ENCODE measurements at places on chromosomes 6 and 20.

- no peak for DNase-seq
Measured at GRCh38 chr20:3925899-3926638, 36.9 kb downstream of the PANK2 start.

GRCh38 chr6:136846046-136846445 is 23.7 kb downstream of the PEX7 start:
- peak; percentile 31 for DNase-seq

GRCh38 chr20:47125508-47125757 is 230.8 kb downstream of the EYA2 start:
- peak; percentile 24 for DNase-seq

DNA sequence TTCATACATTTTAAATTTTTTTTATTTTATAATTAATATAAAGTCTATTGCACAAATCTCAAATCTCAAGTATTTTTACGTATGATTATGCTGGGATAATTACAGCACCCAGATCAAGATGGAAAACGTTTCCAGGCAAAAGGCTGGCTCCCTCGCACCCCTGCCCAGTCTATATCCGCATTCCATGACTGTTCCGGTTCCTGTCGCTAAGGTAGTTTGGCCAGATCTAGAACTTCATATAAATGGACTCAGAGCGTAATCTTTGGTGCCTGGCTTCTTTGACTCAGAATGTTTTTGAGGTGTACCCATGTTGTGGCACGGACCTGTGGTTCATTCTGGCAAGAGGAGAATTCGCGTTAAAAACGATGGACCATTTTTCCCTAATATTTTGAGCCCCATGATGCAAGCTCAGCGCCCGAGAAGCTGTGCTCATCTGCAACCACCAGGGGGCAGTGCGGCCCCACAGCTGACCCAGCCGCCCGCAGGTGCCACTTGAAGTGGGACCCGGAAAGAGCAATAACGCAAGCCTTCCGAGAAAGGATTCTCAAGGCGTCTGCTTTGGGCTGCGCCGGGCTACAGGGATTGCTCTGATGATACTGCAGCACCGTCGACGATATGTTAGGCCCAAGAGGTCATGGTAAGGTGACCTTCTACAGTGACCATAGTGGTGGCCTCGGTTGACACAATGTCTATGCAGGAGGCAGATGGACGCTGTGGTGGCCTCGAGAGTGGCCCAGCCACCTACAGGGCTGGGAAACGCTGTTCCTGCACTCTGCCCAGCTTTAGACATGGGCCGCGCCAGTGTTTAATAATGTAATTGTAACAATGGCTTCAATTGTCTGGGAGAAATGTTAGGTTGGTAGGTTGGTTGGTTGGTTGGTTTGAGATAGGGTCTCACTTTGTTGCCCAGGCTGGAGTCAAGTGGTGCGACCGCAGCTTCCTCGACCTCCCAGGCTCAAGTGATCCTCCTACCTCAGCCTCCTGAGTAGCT is 160.1 kb downstream of the ZMYND8 start:
- DNase-seq: no peak

- no peak for DNase-seq
Measured at GRCh38 chr6:122008101-122008999, 391.1 kb upstream of the HSF2 start.

DNA sequence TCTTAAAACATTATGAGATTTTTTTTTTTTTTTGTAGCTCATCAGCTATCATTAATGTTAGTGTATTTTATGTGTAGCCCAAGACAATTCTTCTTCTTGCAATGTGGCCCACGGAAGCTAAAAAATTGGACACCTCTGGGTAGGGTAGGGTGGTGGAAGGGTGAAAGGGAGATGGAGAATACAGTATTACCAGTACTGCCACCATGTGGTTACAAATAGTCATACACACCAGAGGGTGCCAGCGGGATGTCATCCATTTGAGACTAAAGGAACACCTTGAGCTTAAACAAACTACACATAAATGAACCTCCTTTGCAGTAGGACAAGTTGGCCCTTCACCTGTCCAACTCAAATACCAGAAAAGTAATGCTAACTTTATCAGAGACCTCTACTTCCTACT is 601.9 kb downstream of the HTR1B start:
- DNase-seq: no peak

GRCh38 chr20:51305316-51306052 is 237.0 kb downstream of the NFATC2 start:
- no peak for DNase-seq

- DNase-seq: no peak
Measured at GRCh38 chr6:136611746-136612145, 61.5 kb upstream of the MAP7 start.

GRCh38 chr6:140480852-140481251 is 1106.4 kb upstream of the CITED2 start:
- peak; percentile 37 for DNase-seq

- no peak for DNase-seq
Measured at GRCh38 chr6:113104951-113105350, 752.2 kb upstream of the MARCKS start.

DNA sequence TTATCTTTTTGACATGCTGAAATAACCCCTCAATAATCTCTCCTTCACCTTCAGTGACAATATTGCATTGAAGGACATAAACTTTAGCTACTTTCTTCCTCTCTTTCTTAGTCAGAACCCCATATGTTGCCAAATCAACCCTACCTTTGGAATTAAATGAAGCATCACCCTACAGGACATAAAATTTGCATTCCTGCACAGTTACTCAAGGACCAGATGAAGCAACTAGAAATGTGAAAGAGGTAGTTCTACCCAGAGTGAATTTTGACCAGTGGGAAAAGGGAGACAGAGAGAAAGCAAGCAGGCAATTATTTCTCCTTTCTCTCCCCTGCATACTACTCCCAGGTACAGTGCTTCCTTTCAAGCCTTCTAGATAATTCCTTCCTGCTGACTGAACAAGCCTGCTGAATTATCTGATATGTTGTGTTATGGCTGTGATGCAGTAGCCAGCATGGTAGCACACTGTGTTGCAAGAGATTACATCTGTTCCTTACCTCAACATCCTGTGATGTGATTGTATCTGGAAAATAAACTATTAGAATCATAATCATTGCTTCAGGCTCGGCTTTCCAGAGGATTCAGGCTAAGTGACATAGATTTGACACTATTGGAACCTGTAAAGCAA is 16.6 kb downstream of the TENT5A start:
- DNase-seq: no peak

- no peak for DNase-seq
Measured at GRCh38 chr20:19677336-19677735, 80.7 kb upstream of the RIN2 start.

DNA sequence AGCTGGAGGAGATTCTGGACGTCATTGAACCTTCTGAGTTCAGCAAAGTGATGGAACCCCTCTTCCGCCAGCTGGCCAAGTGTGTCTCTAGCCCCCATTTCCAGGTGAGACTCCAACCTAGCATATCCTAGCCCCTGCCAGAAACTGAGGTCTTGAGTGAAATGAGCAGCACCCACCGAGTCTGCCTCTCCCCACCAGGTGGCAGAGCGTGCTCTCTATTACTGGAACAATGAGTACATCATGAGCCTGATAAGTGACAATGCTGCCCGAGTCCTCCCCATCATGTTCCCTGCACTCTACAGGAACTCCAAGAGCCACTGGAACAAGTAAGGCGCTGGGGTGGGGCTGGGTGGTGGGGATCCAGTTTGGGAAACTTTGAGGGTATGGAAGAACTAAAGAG is 4.6 kb downstream of the MEA1 start:
- DNase-seq: no peak

Measured in GM04504 (cell line).